ENCODE measurements at places on chromosomes 7 and 10. TPM values are rescaled to one million over a fixed set of nuclear protein-coding genes. Genes with fewer than 3 reads are reported as not detected.

The POLR2J2 gene
- 3.3 TPM for total RNA-seq

DNA sequence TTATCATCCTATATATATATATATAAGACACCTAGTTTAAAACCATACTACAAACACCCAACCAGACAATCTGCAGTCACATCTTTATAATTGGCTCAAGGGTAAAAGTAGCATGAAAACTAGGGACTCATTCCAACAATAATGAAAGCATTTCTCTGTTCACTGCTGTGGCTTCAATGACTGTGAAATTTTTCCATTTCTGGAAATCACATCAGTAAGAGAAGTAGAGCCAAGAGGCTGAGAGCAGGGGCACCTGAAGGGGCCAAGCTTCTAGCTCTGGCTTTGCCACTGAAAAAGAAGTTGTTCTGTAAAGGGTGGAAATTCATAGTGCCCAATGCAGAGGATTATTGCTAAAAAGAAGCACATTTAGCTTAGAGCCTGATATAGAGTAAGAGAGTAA, 158.6 kb upstream of the GLI3 start:
- DNase-seq, result peak; percentile 85

DNA sequence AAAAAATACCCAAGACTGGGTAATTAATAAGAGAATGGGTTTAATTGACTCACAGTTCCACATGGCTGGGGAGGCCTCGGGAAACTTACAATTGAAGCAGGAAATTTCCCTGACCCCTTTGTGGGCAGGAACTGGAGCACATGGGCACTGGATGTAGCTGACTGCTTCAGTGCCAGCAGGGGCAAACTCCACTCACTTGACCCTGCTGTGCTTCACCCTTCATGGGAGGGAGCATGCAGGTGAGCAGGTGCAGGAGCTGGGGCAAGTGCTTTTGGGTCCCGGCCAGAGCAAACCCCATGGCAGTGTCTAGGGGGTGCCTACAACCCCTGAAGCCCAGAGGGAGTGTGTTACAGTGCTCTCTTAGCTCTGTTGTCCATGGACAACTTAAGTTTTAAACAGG, 132.6 kb downstream of the AKR1D1 start:
- no peak for DNase-seq

The SNX13 gene
- total RNA-seq, result 43.4 TPM

GRCh38 chr7:143974459-143974858, 19.8 kb downstream of the OR2F1 start:
- no peak for DNase-seq

The HOXA10 gene
- 21.2 TPM for total RNA-seq
